ENCODE measurements at places on chromosomes 3 and 15. TPM values are rescaled to one million over a fixed set of nuclear protein-coding genes. Genes with fewer than 3 reads are reported as not detected.

GRCh38 chr15:44666210-44667038 is 3.0 kb upstream of the SPG11 start:
- DNase-seq = no peak

DNA sequence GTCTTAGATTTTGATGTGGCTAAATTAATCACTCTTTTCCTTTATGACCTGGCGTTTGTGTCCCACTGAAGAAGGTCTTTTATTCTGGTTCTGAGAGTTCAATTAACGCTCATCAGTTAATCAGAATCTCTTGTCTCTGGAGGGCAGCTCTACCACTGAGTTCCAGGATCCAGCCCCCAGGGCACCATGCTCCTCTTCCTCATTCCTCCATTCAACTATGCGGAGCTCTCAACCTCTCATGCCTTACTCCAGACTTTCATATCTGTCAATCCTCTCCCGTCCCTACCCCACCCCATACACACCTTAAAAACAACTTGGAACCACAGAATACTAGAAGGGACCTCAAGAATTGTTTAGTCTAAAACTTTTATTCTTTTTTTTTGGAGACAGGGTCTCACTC is 4.8 kb upstream of the ABHD5 start:
- DNase-seq = no peak

DNA sequence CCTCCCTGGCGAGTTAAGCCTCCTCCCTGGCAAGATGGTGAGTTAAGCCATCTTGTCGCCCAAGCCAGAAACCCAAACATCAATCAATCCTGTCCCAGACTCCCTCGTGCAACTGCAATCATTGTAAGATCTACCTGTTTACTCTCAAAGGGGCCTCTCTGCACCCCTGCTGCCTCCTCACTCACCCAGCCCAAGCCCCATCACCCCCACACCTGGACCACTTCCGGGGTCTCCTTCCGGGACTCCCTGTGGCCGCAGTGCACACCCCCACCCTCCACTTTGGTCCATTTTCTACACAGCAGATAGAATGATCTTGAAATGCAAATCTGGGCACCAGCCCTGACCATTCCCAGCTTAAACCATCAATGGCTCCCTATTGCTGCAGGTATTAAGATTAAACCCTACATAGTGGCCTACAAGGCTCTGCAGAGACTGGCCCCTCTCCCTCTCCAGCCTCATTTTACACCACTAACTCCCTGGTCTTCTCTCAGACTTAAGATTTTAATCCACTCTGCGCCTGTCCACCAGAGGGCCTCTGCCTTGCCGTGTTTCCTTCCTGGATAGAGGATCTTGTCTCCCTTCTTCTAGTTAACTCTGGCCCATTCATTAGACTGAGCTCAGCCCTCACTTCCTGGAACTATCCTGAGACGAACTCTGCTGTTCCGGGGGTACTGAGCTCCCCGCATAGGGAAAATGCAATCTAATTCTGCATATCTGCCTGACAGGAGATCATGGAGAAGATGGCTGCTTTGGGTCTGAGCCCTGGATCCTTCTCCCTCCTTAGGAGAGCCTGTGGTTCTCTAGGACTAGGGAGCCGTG is 41.9 kb upstream of the SLC6A1 start:
- no peak for DNase-seq

DNA sequence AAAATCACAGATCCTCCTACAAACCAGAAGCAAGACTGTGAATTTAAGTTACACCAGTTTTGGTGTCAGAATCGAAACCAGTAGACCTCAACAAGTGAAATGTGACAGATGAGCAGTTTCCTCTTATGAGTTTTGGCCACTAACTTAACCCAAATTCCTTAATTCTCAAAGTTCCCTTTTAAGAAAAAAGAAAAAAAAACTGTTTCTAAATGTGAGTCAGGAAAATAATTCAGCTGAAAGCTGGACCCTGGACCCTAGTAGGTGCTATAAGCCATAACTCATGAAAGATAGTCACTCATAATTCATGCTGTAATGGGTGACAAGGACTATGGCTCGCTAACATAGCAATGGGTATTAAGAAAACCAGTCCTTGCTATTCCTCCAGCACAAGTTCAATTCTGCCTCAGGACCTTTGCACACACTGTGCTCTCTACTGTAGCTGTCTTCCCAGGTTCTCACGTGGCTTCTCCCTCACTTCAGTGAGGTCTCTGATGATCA is 9.0 kb upstream of the THRB start:
- no peak for DNase-seq

DNA sequence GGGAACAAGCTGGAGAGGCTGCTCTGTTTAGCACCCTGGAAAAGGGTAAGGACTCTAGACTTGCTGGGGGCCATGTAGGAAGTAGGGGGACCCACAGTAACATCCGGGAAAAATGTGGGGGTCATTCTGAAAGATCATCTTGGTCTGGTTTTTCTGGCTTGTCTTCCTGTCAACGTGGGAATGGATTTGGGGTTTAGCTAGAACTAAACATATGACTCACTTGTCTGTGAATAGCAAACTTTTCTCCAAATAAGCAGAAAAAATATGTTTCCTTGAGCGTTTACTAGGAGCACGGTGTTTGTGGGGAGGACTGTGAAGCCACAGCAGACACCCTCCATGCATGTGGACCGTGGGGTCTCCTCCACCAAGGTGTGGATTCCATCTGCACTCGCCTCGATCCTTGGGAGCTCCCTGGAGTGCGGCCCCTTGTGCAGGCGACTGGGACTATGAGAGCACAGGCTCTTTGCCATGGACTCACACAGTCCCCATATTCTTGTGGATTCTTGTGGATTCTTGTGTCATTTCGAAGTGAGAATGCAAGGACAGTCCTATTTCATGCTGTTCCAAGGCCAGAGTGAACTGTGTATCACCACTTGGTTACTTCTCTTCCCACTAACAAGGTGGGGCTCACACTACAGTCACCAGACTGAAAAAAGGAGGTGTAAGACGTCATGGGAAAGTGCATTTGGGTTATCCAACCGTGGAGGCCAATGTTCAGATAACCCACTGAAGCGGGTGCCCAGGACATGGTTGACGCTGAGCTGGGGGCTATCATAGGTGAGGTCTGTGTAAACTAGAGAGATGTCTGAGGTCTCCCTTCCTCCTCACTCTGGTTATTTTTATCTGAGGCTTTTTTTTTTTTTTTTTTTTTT is 25.5 kb downstream of the PGPEP1L start:
- no peak for DNase-seq

- DNase-seq = no peak
Observed at GRCh38 chr3:20246662-20247061, 60.7 kb upstream of the SGO1 start.

DNA sequence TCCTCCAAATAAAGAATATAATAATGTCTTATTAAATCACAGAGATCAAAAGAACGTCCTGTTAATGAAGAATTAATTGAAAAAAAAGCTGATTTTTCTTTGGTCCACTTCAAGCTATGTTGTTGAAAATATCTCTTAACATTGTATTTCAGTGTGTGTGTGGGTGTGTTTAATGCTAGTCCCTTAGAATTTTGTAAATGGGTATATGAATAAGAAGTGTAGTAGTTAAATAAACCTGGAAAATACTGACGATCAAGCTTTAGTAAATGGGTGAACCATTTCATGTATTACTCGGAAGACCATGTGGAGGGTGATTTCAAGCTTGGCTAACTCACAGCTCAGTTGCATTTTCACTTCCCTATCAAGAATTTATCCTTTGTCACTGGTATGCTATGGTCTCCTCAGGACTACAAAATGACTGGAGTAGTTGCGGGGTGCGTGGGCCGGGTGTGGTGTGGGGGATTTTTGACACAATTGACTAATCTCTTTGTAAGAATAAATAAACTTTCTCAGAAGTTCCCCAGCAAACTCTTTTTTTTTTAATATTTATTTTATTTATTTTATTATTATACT is 586.4 kb downstream of the GRM7 start:
- DNase-seq = no peak

DNA sequence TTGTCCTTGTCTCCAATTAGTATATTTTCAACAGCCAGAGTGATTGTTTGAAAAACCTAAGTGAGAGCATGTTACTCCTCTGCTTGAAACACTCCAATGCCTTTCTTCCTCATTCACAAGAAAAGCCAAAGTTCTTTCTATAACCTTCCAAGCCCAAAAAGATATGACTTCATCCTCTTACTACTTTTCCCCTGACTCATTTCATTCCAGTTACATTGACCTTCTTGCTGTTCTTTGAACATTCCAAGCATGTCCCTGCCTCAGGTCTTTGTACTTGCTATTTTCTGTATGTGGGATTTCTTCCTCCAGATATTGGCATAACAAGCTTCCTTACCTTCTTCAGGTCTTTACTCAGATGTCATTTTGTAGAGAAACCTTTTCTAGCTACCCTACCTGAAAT is 28.3 kb downstream of the EHHADH start:
- DNase-seq = no peak

- DNase-seq = no peak
Observed at GRCh38 chr3:170321321-170322034, 36.0 kb upstream of the SKIL start.

- DNase-seq = no peak
Observed at GRCh38 chr3:111904376-111905241, 45.5 kb downstream of the PHLDB2 start.

DNA sequence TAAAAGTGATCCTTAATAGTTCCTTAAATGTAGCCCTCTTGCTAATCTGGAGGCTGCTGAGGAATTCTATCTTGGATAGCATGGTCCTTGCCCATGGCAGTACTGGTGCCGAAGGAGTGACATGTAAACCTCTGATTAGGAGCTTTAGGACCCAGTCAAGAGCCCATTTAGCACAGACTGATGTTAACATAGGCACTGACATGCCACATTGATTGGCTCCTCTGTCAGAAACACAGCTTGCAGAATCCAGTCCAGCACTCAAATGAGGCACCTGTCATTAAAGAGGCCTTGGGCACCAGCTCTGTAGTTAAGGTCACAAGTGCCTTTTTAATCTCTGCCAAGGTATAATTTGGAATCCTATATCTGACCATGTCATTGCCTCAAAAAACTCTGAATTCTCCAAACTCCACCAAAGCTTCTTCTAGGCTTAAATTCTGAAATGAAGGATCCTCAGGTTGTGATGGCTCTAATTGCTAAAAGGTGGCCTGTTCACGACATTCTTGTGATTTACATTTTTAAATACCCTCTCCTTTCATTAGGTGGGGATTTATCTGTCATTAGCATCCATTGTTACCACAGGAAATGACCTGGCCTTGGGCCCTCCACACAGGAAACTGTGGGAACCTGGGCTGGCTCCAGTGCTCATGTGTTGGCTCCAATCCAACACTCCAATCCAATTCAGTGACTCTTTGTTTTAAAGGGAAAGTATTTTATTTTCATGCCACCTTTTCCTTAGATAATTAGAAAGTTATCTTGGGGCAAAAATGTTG is 57.3 kb upstream of the RNF7 start:
- no peak for DNase-seq

DNA sequence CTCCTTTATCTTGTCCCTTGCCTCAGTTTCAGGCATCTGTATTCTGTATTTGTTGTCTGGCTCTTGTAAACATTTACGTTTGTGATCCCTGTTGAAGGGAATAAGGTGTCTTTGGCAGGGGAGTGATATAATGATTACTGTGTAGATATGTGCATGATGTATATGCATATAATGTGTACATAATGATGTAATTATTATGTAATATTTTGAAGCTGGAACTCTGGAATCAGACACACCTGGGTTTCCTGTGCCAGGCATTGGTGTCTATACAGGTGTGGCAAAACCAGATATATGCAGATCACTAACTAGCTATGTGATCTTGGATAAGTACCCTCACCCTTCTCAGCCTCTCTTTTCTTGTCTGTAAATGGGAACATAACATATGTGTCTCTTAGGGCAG is 241.2 kb upstream of the FEZF2 start:
- DNase-seq = no peak

DNA sequence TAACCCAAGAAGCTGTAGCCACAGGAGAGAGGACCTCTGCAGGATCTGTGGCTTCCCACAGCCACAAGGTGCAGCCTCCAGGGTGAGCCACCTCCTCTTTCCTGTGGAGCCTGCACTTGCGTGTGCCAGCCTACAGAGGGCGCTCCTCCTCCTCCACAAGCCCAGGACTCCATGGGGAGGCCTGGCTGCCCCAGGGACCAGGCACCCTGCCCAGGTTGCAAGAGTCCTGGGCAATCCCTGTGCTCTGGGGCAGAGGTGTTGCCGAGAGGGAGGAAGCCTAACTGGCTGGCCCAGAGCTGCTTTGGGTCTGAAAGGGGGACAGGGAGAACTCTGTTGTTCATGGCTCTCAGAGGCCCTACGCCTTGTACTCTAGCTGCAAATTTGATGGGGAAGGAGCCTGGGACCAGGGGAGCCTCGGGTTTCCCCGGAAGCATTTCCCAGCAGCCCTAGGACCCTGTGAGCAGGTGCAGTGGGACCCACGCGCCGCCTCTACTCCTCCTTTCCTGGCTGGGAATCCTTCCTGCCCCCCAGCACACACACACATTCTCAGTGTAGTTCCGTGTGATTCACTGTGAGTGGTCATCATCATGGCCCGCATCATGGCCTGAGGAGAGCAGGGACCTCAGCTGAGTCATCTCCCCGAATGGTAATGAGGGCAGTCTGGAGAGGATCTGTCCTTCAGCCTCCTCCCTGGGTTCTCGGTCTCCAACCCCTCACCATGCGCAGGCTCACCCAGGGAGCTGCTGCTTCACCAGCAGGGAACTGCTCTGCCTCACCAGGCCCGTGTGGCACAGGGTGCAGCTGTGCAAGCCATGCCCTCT is 24.3 kb downstream of the TBC1D21 start:
- peak; percentile 80 for DNase-seq

GRCh38 chr3:119223511-119223910 is 17.2 kb downstream of the B4GALT4 start:
- no peak for DNase-seq

FAM98B gene
- total RNA-seq = 20.5 TPM

IGDCC3 gene
- 0.43 TPM for total RNA-seq

SETD2 gene
- total RNA-seq = 26.7 TPM

KLHL40 gene
- not detected for total RNA-seq

LIPH gene
- total RNA-seq = 0.22 TPM

GREM1 gene
- not detected for total RNA-seq

EFHB gene
- not detected for total RNA-seq

UROC1 gene
- total RNA-seq = not detected

SLC9C1 gene
- 0.95 TPM for total RNA-seq

LSMEM2 gene
- 29.8 TPM for total RNA-seq

PLS1 gene
- total RNA-seq = 2.5 TPM

BTLA gene
- 0.14 TPM for total RNA-seq

BOC gene
- 7.1 TPM for total RNA-seq

GOLGA8H gene
- not detected for total RNA-seq

VEPH1 gene
- 0.41 TPM for total RNA-seq
